ENCODE measurements at places on chromosomes 6 and 20.
A peak's percentile ranks its signal among the peaks of the same experiment; 100 is the strongest.

- DNase-seq, result no peak
Observed at GRCh38 chr6:117494694-117495318, 12.3 kb downstream of the DCBLD1 start.

- DNase-seq, result no peak
Observed at GRCh38 chr6:164926686-164927085, 382.7 kb downstream of the C6orf118 start.

- no peak for DNase-seq
Observed at GRCh38 chr6:42471714-42472113, 20.0 kb upstream of the TRERF1 start.

DNA sequence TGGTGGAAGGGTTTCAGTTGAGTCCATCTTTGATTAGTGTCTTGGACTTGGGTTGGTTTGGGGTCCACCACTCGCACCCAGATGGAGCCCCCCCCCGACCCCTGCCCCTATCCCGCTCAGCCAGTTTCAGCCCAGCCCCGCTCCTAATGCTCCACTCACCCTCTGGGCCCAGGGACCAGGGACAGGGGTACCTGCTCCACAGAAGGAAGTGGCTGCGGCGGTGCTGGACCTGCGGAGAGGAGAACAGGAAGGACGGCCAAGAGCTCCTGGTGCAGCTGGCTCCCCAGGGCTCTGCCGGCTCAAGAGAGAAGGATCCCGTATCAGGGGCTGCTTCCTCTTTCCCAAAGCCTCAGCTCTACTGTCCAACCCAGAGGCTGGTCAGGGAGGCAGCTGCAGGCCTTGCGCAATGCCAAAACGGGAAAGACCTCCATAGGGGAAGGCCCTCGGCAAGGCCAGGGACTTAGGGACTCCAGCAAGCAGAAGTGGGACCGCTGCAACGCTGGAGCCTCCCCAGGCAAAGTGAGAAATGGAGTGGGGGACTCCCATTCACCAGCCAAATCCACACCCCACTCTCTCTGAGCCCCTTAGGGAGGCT is at the start of gene SIGLEC1:
Gene SIGLEC1, minus strand, starts transcription at position 322 of the 595 bp plus-strand sequence. CDS start 5,472 bp downstream, outside the sequence.
- no peak for DNase-seq

GRCh38 chr6:148711833-148712654 is 34.8 kb upstream of the UST start:
- no peak for DNase-seq

- no peak for DNase-seq
Observed at GRCh38 chr6:128172752-128173682, 272.2 kb upstream of the THEMIS start.

GRCh38 chr6:122495612-122496011 is 24.0 kb upstream of the SERINC1 start:
- DNase-seq, result peak; percentile 56

- no peak for DNase-seq
Observed at GRCh38 chr6:44194326-44194725, 22.4 kb upstream of the MYMX start.

DNA sequence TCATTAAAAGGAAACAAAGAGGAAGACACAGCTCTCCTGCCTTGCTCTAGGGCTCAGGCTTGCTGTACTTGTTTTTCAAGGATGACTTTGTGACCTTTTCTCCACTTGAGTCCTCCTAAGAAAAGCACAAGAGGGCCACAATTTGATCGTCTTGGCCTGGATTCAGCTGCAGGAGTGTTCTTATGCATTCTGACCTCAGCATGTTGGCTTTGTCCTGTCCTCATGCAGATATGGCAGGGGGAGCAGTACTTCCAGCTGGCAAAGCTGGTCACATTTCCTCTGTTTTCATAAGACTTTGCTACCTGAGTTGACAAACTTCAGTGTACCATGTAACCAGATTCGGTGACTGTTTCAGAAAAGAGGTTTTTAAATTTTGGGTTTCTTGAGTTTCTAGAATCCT is 30.8 kb downstream of the KDM1B start:
- DNase-seq, result peak; percentile 24

DNA sequence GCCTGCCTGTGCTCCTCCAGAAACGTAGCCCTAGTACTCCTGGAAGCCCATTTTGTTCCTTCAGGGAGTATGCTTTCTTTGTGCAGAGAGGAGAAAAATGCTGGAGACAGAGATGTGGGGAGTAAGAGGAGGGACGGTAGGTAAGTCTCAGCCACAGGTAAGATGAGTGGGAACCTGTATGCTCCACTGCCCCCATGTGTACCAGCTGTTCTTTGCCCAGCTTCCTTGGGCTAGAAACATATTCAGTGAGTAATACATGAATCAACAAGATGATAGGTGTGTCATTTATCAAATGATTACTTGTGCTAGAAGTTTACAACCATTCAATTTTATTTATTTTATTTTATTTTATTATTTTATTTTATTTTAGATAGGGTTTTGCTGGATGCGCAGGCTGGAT is 13.6 kb upstream of the CEP85L start:
- no peak for DNase-seq

- DNase-seq, result no peak
Observed at GRCh38 chr6:163766936-163767335, 352.4 kb downstream of the QKI start.

GRCh38 chr6:6588064-6588923 is at the start of gene LY86:
TSS of gene LY86 (plus strand) at chr6:6588720. CDS start at chr6:6588735, 15 bp downstream.
- DNase-seq, result peak; percentile 95

DNA sequence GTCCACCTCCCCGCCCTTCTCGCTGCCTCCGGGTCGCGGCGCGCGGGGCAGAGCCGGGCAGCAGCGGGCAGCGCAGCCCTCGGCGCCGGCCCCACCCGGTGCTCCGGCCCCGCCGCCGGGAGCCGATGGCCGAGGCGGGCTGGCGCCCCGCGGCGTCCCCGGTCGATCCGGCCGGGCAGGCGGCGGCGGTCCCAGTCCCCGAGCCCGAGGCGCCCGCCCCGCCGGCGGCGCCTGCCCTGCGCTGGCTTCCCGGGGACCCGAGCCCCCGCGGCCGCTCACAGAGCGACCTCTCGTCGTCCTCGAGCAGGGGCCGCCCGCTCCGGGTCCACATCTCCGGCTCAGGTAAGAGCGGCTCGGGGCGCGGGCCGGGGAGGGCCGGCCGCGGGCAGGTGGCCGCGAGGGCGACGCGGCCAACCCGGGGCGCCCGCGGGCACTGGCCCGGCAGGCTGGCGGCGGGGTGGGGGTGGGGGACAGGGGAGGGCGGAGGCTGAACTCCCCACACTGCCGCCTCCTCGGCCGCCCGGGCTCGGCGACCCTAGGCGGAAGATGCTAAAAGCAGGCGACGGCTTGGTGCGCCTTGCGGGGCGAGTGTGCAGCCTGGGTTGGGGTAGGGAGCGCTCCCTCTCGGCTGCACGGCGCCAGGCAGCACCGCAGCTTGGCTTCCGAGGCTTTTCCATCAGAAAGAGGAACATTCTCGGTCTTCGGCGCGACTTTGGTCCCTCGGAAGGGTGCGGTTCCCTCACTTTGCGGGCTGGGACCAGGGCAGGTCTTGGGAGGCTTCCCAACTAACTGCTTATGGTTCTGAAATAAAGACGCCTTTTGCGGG is 25.6 kb upstream of the FUCA2 start:
- DNase-seq, result peak; percentile 70

GRCh38 chr20:58130581-58130980 is 97.9 kb downstream of the ANKRD60 start:
- DNase-seq, result no peak

- peak; percentile 15 for DNase-seq
Observed at GRCh38 chr6:95648636-95649035, 71.3 kb downstream of the MANEA start.

DNA sequence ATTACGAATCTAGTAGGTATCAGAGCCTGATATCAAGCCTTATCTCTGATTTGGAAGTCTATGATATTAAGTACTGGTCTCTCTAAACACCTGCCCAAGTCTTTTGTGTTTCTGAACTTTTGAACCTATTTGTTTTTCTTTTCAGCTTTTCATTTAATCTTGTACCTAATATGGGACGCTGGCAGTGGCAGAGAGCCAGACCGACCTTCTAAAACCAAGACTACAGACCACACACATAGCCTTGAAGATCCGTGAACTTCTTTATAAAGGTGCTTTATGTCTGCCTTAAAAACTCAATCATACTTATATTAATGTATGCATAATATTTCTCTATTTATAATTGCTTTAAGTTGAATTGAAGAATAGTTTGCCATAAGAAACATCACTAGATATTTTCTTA is 12.6 kb upstream of the PTCHD4 start:
- DNase-seq, result no peak

DNA sequence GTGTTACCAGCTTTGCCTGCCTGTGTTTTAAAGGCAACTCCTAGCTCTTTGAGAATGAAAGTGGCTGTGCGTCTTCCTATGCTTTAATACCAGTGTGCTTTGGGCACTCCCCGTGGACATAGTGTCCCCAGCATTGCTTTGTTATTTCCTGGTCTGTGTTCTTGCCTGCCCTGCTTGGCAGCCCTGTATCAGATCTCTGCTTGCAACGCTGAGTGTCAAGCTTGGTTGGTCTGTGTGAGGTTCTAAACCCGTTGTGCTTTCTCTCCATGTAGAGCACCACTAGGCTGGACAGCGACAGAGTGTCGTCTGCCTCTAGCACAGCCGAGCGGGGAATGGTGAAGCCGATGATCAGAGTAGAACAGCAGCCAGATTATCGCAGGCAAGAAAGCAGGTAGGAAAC is 80.2 kb downstream of the AFDN start:
- no peak for DNase-seq

DNA sequence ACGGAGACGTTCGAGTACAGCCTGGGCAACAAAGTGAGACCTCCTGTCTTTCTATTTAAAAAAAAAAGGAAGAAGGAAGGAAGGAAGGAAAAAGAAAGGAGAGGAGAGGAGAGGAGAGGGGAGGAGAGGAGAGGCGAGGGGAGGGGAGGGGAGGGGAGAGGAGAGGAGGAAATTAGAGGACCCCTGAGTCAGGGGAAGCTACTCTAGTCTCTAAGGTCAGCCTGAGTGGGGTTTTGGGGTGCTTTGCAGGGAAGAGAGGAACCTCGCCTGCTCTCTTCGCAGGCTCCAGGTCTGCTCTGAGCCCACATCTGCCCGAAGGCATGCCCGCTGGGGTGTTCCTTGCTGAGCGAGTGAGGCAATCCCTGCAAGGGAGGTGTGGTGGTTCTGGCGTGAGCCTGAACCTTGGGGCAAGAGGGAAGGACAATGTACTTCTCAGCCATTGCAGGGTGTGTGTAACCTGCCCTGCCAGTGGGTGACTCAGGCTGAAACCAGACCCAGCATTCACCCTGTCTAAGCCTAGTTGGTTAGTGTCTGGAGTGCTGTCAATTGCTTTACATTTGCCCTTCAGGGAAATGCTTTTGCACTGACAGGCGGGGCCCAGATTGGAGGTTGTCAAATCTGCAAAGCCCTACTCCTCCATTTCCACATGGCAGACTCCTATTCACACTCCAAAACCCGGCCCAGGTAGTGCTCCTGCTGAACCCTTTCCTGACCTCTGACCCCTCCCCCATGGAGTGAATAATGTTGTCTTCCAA is 15.3 kb upstream of the MMP9 start:
- peak; percentile 54 for DNase-seq

DNA sequence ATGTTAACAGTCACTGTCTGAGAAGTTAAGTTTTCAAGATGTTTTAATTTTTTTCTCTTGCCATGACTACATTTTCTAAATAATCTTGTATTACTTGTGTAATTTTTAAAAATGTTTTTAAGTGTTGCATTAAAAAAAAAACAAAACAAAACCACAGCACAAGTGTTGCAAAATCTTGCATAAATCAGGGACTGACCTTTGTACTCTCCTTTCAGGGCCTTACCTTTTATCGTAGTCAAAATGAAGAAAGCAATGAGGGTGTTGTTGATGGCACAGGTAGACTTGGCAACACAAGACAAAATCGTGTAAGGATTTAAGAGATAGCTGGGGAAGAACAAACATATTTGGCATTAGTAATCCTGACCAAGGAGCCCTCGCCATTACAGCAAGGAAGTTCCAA is 42.5 kb downstream of the PIGU start:
- no peak for DNase-seq

- DNase-seq, result no peak
Observed at GRCh38 chr20:40720826-40721225, 31.8 kb upstream of the MAFB start.

GRCh38 chr20:62952968-62953838 is 694 bp downstream of the SLC17A9 start:
- DNase-seq, result peak; percentile 30

GRCh38 chr6:12354499-12354898 is 64.3 kb downstream of the EDN1 start:
- peak; percentile 84 for DNase-seq

DNA sequence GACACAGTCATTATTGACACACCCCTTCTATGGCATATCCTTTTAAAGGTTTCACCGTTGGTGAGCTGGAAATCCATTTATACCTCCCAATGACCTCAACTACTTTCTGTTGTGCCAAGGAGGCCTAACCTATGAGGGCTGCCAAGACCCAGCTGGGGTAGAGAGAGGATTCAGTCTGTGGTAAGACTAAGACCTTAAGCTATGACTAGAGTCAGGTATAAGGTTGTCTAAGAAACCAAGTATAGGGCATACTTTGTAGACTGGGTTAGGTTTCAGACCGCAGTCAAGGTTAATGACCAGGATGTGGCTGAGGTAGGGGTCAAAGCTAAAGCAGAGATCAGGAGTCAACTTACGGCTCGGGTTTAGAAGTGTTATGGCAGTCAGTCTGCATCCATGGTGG is 641.2 kb upstream of the CHD6 start:
- DNase-seq, result no peak

DNA sequence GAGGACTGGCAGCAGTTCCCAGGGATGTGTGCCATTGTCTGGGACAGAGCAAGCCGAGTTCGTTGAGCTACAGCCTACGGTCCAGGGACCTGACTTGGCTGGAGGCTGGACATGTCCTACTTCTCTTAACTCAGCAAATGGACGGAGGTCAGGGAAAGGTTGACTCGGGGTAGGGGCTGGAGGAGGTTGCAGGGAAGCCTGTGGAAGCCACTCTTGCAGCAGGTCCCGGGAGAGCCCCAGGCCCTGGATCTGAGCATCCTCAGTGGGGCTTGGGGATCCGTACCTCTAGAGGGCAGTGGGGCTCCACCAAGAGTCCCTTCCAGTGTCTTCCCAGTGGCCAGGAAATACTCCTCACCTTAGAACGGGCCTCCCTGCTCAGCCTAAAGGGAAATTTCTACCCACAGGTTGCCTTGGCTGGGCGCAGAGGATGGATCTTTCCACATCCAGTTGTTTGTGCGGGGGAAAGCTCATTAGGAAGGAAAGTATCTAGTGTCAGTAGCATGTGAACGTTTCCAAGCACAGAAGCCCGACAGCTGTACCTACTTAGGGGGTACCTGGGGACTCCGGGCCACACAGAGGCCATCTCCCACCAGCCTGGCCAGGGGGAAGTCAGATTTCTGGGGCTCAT is 170.2 kb downstream of the NFATC2 start:
- peak; percentile 68 for DNase-seq

- DNase-seq, result no peak
Observed at GRCh38 chr20:37445041-37445440, 76.0 kb upstream of the NNAT start.

DNA sequence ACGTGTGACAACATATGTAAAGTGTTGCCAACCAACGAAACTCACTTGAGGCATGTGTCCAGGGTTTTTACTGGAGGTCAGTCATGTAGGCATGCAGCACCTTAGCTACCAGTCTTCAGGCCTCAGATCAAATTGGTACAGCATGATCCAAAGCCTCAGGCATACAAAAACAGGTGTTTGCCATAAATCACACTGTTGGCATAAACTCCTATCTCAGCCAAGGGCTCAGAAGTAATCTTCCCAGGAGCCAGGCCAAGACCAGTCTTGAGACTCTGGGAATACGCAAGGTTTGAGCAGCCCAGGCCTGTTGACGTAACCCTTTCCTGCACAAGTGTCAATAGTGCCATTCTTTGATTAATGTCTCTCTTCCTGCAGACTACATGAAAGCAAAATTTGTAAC is 163.5 kb downstream of the PRL start:
- DNase-seq, result no peak

- DNase-seq, result peak; percentile 15
Observed at GRCh38 chr6:14857501-14857900, 388.4 kb upstream of the JARID2 start.

GRCh38 chr20:24460712-24461111 is 8.7 kb upstream of the SYNDIG1 start:
- DNase-seq, result no peak

Data from GM12865 (cell line).